Progenitor cell of endocrine pancreas (in vitro differentiated cells): ENCODE measurements at places on chromosomes 16 and 17.

- no peak for DNase-seq
These were observed 927.6 kb upstream of the CDH8 start for GRCh38 chr16:62963846-62964245.

- no peak for DNase-seq
These were observed 15.3 kb downstream of the CYTH1 start for GRCh38 chr17:78766743-78767294.

- peak; percentile 28 for DNase-seq
These were observed 474 bp downstream of the CLN3 start for GRCh38 chr16:28491230-28491969.

DNA sequence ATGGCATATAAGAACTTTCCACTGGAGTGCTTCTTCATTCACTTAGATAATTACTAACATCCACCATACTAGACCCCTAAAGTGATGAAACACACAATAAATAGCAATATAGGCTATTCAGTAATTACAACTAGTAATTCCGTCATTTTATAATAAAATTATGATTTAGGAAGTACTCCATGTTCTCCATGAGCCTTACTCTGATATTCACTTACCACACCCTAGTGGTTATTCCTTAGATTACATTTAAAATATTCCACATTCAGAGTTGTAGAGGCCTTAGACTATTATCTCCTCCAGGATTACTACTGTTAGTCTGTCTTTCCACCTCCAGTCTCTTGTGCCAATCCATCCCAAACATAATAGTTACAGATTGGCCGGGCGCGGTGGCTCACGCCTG lies 62.4 kb downstream of the STH start:
- DNase-seq: no peak

DNA sequence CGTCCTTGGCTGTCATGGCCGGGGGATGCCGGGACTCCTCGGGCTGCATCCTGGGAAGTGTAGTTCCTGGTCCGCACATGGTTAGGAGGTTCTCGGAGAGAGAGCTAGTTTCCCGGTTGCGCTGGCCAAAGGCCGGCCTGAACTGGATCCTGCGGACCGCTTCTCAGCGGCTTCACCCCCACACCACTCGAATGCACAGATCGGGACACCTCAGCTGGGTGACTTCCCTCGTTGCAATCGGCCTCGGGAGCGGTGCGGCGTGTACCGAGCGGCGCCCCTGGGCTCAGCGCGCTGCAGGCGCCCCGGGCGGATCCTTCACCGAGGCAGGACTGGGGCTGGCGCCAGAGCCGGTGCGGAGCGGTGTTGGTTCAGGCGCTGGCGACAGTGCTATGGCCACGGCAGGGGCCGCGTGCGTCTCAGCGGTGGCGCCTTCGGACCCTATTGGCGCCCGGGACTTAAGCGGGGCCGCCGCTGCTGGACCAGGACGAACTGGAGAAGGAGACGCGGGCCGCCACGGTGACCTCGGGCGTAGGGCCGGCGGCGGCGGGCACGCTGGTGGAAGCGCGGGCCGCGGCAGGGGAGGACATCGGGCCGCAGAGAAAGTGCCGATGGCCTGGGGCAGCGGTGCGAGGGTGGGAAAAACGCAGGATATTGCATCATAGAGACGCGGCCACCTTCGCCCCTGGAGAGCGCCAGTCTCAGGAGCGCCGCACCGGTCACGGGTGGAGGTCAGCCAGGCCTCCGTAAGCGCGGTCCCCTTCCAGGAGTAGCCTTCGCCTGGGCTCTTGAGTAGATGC lies 11.4 kb downstream of the ZNF629 start:
- DNase-seq: peak; percentile 56
